ENCODE measurements at places on chromosomes 16 and 17. TPM values are rescaled to one million over a fixed set of nuclear protein-coding genes. Genes with fewer than 3 reads are reported as not detected.
A peak's percentile ranks its signal among the peaks of the same experiment; 100 is the strongest.

DNA sequence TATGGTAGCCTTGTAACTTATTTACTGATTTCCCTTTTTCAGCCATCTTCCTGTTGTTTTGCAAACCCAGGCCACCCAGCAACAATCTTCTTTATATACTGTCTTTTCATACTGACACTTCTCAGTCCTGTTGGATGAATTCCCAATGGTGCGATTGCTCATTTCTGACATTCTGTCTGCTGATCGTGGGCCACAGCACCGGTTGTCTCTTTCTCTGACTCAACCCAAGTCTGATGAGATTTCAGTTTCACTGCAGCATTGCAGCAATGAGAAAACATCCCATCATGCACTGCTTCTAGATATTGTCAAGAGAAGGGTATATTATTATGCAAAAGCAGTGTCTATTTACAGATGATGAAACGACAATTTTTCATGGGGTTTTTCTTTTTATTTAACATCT lies 349.2 kb upstream of the HSBP1 start:
- no peak for DNase-seq

DNA sequence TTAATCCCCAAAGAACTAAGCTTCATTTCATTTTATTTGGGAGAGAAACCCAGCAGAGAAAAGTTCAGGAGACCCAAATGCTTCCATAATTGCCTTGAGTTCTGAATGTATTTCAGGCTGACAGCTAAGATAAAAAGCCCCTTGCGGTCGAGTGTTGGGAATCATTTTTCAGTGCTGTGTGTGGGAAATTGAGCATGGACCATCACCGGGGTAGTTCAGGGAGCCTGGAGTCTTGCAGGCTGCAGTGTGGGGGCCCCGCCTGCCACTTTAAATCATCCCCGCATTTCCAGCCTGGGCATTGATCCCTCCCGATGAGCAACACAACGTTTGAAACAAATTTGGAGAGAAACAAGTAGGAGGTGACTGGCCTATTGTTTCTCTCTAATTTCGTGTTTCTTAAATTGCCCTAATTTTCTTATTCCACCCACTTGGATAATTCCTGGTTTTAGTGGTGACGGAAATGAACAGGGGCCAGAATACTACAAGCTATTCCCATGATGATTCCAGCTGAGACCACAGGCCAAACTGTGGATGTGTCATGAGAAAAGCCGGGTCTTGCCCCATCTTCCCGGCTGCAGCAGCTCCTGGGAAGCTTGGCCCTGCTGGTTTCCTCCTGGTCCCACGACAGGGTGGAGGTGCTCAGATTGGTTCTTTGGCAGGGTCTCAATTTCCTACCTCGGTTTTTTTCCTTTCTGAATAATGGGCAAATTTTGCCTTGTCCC lies 75.1 kb downstream of the FOXL1 start:
- no peak for DNase-seq

GRCh38 chr17:16948587-16949376 lies 23.1 kb downstream of the TNFRSF13B start:
- no peak for DNase-seq

GRCh38 chr16:20385844-20386832 lies 18.4 kb downstream of the PDILT start:
- peak; percentile 43 for DNase-seq

GRCh38 chr17:81350320-81350890 lies 44.9 kb upstream of the BAHCC1 start:
- no peak for DNase-seq

GRCh38 chr16:47017636-47018035 lies 44.2 kb upstream of the DNAJA2 start:
- DNase-seq: no peak

- no peak for DNase-seq
Observed at GRCh38 chr17:2551493-2551892, 39.8 kb upstream of the METTL16 start.

DNA sequence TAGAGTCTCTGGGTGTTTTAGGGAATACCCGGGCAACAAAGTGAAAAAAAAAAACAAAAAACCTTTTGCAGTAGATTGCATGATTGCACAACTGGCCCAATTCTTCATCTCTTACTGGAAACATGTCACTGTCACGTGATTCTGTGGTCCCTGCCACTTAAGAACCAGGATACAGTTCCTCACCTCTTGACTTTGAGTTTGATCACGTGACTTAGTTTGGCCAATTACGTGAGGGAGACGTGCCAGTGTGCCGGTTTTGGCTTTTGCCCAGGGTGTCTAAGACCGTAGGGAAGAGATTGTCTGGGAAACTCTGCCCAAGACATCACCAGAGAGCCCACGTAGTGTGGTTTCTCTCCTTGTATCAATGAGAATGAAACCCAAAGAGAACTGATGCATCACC lies 88.7 kb downstream of the GRIN2A start:
- DNase-seq: no peak

DNA sequence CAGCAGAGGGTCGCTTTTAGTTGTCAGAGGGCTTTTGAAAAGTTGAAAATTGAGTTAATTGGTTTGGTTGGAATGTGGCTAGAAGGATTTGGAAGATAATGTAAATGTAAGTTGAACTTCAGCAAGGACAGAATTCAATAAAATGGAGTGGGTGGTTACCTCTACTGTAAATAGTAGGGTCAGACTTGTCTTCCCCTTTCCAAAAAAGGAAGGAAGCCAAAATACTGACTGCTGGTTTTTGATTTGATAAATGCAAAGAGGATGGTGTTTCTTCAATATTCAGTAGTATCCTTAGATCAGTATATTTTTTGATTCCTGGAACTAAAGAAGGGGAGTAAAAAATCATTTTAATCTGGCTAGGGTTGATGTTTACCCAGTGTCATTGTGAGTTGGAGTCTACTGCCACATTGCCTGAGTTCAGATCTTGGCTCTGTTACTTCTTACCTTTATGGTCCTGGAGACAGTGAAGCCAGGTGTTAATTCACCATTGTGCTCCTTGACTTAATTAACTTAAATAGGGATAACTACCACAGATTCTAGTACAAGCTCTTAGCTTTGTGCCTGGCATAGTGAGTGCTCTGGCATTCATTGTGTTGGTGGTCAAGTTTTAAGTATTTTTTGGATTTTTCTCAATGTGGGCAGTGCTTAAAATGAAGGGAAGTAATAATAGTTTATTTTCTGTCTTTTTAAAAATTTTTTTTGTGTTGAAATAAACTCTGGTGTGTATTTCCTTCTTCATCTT lies 4.4 kb downstream of the HAPSTR1 start:
- no peak for DNase-seq

DNA sequence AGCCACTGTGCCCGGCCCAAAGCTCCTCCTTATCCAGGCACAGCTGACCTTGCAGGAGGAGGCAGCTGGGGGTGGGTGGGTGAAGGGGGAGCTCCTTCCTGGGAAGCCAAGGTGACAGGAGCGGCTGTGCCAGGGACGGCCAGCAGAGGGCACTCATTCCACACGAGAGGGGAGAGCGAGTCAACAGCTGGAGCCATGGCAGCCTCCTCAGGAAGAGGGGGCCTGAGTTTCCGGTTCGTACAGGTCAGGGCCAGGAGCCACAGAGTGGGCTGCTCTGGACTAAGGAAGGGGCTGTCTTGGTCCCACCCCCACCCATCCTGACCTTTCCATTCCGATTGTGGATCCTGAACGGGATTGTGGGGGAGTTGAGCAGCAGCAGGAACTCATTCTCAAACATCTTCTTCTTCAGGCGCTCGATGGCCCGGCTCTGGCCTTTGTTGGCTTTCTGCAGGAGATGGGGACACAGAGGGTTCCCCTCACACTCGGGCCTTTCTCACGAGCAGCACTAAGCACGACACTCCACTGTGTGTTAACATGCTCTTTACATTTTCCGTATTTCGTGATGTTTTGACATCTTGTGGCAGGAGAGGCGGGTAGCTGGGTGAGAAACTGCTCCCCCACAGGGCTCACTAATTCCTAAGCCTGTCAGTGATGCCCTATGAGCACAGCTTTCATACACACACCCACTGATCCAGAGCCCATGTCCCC lies 61.6 kb downstream of the TIMM22 start:
- DNase-seq: no peak

- peak; percentile 56 for DNase-seq
Observed at GRCh38 chr16:62035115-62036092, 834 bp downstream of the CDH8 start.

GRCh38 chr17:17320188-17320910 lies 17.2 kb downstream of the NT5M start:
- DNase-seq: no peak

GRCh38 chr17:51427323-51427811 lies 167.0 kb downstream of the UTP18 start:
- DNase-seq: no peak

ITGAD gene
- polyA plus RNA-seq: not detected

NXPH3 gene
- polyA plus RNA-seq: 3.1 TPM

CHST6 gene
- polyA plus RNA-seq: 18.2 TPM

CRYM gene
- 47.3 TPM for polyA plus RNA-seq

PRMT7 gene
- polyA plus RNA-seq: 49.3 TPM

RUNDC1 gene
- polyA plus RNA-seq: 9.4 TPM
